ENCODE measurements at places on chromosomes 2 and 18. TPM values are rescaled to one million over a fixed set of nuclear protein-coding genes. Genes with fewer than 3 reads are reported as not detected.
A peak's percentile ranks its signal among the peaks of the same experiment; 100 is the strongest.

The FN1 gene
- total RNA-seq = 53.3 TPM

DNA sequence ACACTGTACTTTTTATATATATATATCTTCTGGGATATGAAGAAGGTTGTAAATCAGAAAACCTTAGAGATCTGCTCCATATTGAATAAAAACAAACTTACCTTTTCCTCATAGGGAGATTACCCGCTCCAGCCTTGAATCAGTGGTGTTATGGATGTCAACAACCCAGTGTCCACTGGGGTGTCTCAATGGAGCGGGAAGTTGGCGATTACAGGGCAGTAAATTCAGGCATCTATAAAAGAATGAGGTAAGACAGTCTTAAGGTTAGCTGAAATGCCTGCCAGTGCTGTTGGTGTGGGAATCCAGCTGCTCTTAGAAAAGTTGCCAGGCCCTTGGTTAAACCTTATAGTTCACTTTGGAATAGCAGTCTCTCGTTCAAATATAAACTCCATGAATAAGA, 102.3 kb downstream of the R3HDM1 start:
- H3K27ac ChIP-seq = no peak overlapping the region
- H3K27me3 ChIP-seq = no peaks in the 10 kb centered on the region
- no peaks in the 10 kb centered on the region for H3K4me1 ChIP-seq
- no peak overlapping the region for H3K4me3 ChIP-seq

DNA sequence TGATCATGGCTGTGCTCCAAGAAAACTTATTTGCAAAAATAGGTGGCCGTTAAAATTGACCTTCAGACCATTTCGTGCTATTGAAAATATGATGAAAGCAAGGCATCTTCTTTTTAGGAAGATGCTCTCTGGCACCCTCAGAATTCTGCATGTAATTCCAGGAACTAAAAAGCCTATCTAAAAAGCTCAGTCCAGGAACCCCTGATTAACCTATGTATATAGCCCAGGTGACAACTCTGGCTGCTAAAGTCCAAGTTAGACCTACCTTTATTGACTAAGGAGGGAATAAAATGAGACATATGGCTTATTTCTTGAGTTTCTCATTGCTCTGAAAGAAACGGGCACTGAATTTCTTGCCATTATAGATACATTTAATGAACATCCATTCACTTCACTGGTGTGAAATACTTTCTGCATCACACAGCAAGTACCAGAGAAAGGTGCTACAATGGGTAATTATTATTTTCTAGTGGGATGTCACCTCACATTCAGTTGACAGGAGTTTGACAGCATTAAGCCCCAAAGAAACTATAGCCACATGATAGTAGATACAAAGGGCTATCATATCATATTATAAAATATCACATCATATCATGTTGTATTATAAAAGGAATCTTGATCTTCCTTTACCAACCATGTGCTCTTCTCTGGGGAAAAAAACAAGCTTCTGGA, 83.8 kb downstream of the EPHA4 start:
- DNase-seq = no peak
- H3K36me3 ChIP-seq = no peaks in the 10 kb centered on the region
- H3K4me3 ChIP-seq = no peak overlapping the region

DNA sequence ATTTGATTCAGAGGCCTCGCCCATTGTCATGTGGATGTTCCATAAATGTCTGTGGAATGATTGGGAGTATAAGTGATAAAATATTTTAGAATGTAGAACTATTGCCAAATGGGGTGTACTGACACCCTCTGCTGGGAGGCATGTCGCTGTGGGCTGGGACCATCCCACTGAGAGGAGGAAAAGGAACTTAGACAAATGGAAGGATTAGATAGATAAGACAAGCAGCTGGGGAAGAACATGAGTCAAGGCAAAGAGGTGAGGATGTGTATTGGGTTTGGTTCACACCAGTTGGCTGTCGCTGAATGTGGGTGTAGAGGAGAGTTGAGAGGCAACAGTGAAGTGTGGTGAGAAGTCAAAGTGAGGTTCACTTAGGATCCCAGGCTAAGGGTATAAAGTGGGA, 4.0 kb downstream of the C2orf74 start:
- no peaks in the 10 kb centered on the region for H3K4me1 ChIP-seq
- peaks cover 52% of the 10 kb centered on the region for H3K36me3 ChIP-seq
- H3K27me3 ChIP-seq = no peaks in the 10 kb centered on the region
- H3K27ac ChIP-seq = no peak overlapping the region
- no peak for DNase-seq
- no peak overlapping the region for H3K4me3 ChIP-seq

DNA sequence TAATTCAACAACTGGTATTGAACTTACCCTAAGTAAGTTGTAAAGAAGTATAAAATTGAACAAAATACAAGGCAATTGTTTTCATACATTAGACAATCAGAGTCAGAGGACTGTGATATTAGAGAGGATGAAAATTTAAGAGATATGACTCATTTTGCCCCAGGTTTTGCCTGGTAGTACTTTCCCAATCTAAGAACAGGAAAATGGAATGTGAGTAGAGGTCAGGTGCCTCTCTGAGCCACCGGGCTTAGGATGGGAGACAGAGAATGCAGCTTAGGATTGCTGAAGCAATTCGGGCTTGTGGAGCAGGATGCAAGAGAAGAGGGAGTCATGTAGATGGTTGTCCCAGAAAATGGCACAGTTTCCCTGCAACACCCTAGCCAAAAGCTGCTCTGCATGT, 219.7 kb upstream of the CHST9 start:
- no peaks in the 10 kb centered on the region for H3K27me3 ChIP-seq
- no peaks in the 10 kb centered on the region for H3K36me3 ChIP-seq
- no peak overlapping the region for H3K4me3 ChIP-seq
- no peak overlapping the region for H3K27ac ChIP-seq
- no peak for DNase-seq
- H3K4me1 ChIP-seq = no peaks in the 10 kb centered on the region

DNA sequence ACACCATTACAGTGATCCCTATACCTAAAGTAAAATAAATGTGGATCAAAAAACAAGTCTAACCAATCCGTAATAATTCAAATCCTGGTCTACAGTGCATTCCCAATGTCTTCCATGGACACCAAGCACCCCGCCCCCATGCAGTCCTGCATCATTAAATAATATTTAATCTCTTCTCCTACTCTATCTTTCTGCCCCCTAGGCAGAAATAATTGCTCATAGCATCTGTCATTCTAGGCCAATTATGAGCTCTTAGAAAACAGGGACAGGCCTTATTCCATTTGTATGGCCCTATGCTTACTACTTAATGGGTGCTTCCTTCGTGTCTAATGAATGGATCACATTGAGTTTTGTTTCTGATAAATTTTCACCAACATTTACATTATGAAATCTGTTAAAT, 66.4 kb downstream of the PAX3 start:
- no peak overlapping the region for H3K4me3 ChIP-seq
- H3K27ac ChIP-seq = no peak overlapping the region
- DNase-seq = no peak
- H3K36me3 ChIP-seq = no peaks in the 10 kb centered on the region

- no peak for DNase-seq
- H3K27me3 ChIP-seq = no peaks in the 10 kb centered on the region
- no peaks in the 10 kb centered on the region for H3K36me3 ChIP-seq
- H3K4me1 ChIP-seq = no peaks in the 10 kb centered on the region
Measured at GRCh38 chr2:45380131-45380836, 230.8 kb downstream of the SRBD1 start.

DNA sequence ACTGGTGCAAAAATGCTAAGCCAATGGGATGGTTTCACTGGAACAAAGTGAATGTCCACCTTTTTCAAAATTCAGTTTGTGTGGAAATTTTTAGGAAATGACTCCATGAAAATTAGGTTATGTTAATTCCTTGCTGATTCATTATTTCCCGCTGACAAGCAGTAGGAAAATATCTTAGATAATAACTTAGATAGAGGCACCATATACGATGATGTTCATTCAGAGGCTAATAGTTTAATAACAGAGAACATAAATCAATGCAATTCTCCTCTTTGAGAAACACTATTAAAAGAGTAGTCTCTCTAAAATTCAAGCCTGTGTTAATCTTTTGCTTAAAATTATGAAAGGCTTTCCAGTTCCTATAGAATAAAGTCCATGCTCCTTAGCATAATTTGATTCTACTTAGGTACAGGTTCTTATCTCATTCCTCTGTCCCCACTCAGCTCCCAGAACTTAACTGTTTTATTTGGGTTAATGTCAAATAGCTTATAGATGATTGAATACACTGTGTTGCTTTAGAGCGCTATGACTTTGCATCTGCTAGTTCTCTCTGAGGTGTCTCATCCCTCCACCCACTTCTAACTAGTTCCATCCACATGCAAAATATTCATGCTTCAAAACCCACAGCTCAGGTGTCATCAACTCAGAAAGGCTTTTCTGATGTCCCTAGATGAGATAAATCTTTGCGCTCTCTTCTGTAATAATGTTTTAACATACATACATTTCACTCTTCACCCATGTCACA, 503.6 kb downstream of the ERBB4 start:
- no peak for DNase-seq
- no peaks in the 10 kb centered on the region for H3K27me3 ChIP-seq
- no peaks in the 10 kb centered on the region for H3K36me3 ChIP-seq
- H3K4me1 ChIP-seq = no peaks in the 10 kb centered on the region

The TBR1 gene
- not detected for total RNA-seq

- no peak overlapping the region for H3K4me3 ChIP-seq
- no peaks in the 10 kb centered on the region for H3K4me1 ChIP-seq
- no peaks in the 10 kb centered on the region for H3K27me3 ChIP-seq
Measured at GRCh38 chr18:28834889-28835288, 658.0 kb upstream of the CDH2 start.

DNA sequence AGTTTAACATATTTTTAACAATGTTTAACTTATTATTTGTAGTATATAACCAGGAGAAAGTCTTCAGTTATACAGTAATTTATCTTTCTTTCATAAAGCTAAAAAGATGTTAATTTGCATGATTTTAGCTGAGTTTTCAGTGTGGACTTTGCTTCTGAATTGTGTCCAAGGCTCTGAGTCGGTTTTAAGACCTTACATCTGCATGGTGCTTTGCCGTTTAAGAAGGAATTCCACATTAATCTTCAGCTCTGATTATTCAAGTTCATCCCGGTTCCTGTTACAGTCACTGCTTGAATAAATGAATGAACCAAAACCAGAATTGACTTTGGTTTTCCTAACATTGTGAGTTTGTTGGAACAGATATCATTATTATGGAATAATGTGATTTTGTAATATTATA, 419.7 kb upstream of the RGPD4 start:
- no peaks in the 10 kb centered on the region for H3K27me3 ChIP-seq
- no peaks in the 10 kb centered on the region for H3K4me1 ChIP-seq
- no peak for DNase-seq
- H3K36me3 ChIP-seq = no peaks in the 10 kb centered on the region

The L3MBTL4 gene
- 9.0 TPM for total RNA-seq

DNA sequence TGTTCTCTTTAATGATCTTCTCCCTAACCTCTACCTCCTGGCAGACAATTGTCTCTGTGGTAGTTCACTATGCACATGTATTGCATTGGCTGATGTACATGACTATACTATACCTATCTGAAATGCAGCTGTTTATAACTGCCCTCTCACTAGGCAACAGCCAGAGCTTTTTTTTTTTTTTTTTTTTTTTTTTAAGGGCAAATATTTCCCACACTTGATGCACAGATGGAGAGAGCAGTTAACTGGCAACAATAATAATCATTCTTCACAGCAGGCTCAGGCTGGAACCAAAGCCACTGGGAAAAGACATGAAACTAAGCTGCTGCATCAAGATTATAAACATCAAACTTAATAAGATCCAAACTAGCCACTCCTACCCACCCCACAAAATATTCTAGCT, 707.7 kb downstream of the LRP1B start:
- H3K36me3 ChIP-seq = no peaks in the 10 kb centered on the region
- H3K27ac ChIP-seq = no peak overlapping the region
- H3K4me1 ChIP-seq = no peaks in the 10 kb centered on the region

DNA sequence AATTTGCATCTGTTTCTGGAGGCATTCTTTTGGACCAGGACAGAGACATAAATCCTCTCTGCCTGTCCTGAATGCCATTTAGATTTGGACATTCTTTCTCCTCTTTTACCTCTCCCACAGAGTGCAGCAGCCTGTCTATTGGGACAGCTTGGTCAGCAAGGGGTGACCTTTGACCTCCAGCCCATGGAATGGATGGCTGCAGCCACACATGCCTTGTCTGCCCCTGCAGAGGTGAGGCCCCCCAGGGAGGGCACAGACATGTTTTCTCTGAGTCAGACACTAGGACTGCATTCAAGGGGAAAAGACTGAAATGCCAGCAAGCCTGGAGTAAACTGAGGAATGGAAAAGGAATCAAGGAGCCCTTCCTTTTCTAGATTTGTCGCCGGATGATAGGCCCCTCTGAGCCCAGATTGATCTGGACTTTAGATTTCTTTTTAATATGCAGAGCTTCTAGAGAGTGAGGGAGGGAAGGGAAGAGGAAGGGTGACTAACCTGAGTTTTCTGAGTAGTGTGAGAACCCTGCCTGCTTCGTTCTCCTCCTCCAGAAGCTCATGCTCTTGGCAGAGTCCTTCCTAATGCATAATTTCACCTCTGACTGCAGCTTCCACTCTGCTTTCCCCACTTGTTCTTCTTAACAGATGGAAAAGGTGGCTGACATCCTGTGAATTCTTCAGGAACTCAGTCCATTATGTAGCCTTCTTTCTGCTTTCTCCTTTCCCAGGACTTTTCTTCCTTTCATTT, 16.1 kb upstream of the TTLL4 start:
- no peaks in the 10 kb centered on the region for H3K27me3 ChIP-seq
- H3K4me3 ChIP-seq = no peak overlapping the region
- H3K27ac ChIP-seq = no peak overlapping the region
- no peak for DNase-seq
- H3K4me1 ChIP-seq = no peaks in the 10 kb centered on the region

DNA sequence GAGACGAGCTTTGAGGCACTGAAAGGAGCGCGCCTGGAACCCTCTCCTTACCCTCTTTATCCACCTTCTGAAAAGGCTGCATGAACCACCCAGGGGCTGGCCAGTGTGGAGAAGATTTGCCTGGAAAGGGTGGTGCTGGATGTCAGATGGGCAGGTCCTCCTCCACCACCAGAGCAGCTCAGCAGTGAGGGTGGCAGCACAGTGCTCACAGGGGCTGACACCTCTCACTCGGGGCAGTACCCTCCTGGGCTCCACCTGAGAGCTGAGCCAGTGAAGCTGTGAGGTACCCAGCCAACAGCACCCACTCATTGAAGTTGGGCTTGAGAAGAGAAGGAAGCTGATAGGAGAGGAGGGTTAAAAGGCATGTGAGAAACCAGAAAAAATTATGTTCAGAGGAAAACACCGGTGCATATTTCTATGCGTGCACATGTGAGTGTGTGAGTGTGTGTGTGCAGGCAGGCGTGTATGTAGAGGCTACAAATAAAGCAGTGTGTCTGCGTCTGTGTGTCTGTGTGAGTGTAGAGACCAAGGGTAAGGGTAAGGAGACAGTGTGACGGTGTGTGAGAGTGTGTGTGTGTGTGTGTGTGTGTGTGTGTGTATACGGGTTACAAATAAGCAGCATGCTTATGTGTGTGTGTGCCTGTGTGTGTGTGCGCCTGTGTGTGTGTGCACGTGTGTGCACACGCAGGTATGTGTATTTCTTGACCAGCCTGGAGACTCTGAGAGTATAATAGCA, 40.7 kb downstream of the TEX44 start:
- H3K4me1 ChIP-seq = peaks cover 30% of the 10 kb centered on the region
- no peaks in the 10 kb centered on the region for H3K36me3 ChIP-seq
- peak overlapping the region; percentile 69 for H3K27ac ChIP-seq
- DNase-seq = no peak
- no peak overlapping the region for H3K4me3 ChIP-seq
- no peaks in the 10 kb centered on the region for H3K27me3 ChIP-seq

The TCF7L1 gene
- 0.49 TPM for total RNA-seq

GRCh38 chr18:37667836-37668235, 102.2 kb upstream of the CELF4 start:
- H3K4me3 ChIP-seq = no peak overlapping the region
- H3K4me1 ChIP-seq = no peaks in the 10 kb centered on the region
- no peak overlapping the region for H3K27ac ChIP-seq
- no peaks in the 10 kb centered on the region for H3K27me3 ChIP-seq

GRCh38 chr2:190584980-190585661, 50.6 kb upstream of the NEMP2 start:
- no peak overlapping the region for H3K27ac ChIP-seq
- H3K36me3 ChIP-seq = no peaks in the 10 kb centered on the region
- H3K4me1 ChIP-seq = peaks cover 25% of the 10 kb centered on the region
- H3K27me3 ChIP-seq = no peaks in the 10 kb centered on the region
